ENCODE measurements at places on chromosomes 2 and 18.
A peak's percentile ranks its signal among the peaks of the same experiment; 100 is the strongest.

GRCh38 chr2:209499069-209499468 is 75.2 kb downstream of the MAP2 start:
- no peak overlapping the region for H3K27ac ChIP-seq
- no peak overlapping the region for H3K4me3 ChIP-seq
- peaks cover 2% of the 10 kb centered on the region for H3K27me3 ChIP-seq
- no peak for DNase-seq
- peaks cover 5% of the 10 kb centered on the region for H3K36me3 ChIP-seq

- peaks cover 4% of the 10 kb centered on the region for H3K4me1 ChIP-seq
- H3K27ac ChIP-seq = no peak overlapping the region
- DNase-seq = no peak
- peaks cover 30% of the 10 kb centered on the region for H3K27me3 ChIP-seq
- H3K36me3 ChIP-seq = no peaks in the 10 kb centered on the region
These were observed 18.1 kb upstream of the MGAT4A start for GRCh38 chr2:98749066-98749450.

DNA sequence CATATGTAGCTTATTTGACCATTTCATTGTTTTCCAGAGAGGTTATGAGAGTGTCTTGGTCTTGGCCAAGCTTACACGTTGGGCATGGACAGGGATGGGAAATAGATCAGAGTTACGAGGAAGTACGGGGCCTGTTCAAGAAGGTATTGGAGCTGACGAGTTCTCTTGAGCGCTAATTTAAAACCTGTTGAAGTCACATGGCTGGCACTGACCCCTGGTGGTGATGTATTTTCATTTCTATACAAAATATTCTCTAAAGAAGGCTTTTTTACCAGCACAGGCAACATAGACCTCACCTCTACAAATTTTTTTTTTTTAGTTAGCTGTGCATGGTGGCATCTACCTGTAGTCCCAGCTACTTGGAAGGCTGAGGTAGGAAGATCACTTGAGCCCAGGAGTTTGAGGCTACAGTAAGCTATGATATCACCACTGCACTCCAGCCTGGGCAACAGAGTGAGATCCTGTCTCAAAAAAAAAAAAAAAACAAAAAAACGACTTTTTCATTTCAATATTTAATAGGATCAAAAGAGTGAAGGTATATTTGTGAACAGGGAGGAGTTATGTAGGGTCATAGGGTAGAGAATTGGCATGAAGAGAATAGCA is 19.6 kb downstream of the UGP2 start:
- H3K27me3 ChIP-seq = no peaks in the 10 kb centered on the region
- peak; percentile 45 for DNase-seq
- H3K36me3 ChIP-seq = peaks cover 43% of the 10 kb centered on the region
- no peak overlapping the region for H3K4me3 ChIP-seq
- H3K4me1 ChIP-seq = peaks cover 7% of the 10 kb centered on the region

DNA sequence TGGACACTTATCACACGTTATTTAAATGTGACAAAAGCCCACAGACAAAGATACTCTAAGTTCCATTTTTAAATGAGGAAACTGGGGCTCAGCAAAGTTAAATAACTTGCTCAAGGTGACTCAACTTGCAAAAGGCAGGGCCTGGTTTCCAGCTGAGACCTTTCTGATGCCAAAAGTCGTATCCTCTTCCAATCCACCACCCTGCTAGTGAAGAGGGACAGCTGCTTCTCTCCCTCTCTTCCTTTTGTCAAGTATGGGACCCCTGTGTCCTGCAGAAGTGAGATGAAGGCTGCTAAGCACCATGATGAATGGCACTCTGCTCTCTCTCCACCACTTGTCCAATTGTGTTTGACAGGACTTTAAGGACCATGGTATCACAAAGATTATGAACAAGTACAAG is 140.9 kb downstream of the DYM start:
- H3K4me3 ChIP-seq = no peak overlapping the region
- no peak overlapping the region for H3K27ac ChIP-seq
- no peak for DNase-seq
- no peaks in the 10 kb centered on the region for H3K4me1 ChIP-seq
- no peaks in the 10 kb centered on the region for H3K27me3 ChIP-seq

GRCh38 chr18:31860488-31860887 is 82.4 kb downstream of the TRAPPC8 start:
- H3K36me3 ChIP-seq = peaks cover 23% of the 10 kb centered on the region
- H3K27ac ChIP-seq = no peak overlapping the region
- no peak overlapping the region for H3K4me3 ChIP-seq
- DNase-seq = no peak
- no peaks in the 10 kb centered on the region for H3K4me1 ChIP-seq

- peaks cover 1% of the 10 kb centered on the region for H3K27me3 ChIP-seq
- no peak for DNase-seq
- peaks cover 15% of the 10 kb centered on the region for H3K4me1 ChIP-seq
- H3K27ac ChIP-seq = no peak overlapping the region
These were observed 15.0 kb upstream of the CPS1 start for GRCh38 chr2:210541290-210541902.

GRCh38 chr2:64593035-64593655 is 60.6 kb downstream of the SERTAD2 start:
- no peak overlapping the region for H3K27ac ChIP-seq
- DNase-seq = no peak
- peaks cover 9% of the 10 kb centered on the region for H3K36me3 ChIP-seq
- H3K27me3 ChIP-seq = no peaks in the 10 kb centered on the region

Data from mesothelial cell of epicardium (in vitro differentiated cells).